Stimulated activated CD8-positive, alpha-beta memory T cell treated with anti-CD3 and anti-CD28 coated beads, Interleukin-2, amount 100 ng/mL, for 48 hours (primary cell): ENCODE measurements at places on chromosomes 4 and X.

GRCh38 chrX:23451266-23451665, 116.6 kb downstream of the PTCHD1 start:
- DNase-seq, result no peak

DNA sequence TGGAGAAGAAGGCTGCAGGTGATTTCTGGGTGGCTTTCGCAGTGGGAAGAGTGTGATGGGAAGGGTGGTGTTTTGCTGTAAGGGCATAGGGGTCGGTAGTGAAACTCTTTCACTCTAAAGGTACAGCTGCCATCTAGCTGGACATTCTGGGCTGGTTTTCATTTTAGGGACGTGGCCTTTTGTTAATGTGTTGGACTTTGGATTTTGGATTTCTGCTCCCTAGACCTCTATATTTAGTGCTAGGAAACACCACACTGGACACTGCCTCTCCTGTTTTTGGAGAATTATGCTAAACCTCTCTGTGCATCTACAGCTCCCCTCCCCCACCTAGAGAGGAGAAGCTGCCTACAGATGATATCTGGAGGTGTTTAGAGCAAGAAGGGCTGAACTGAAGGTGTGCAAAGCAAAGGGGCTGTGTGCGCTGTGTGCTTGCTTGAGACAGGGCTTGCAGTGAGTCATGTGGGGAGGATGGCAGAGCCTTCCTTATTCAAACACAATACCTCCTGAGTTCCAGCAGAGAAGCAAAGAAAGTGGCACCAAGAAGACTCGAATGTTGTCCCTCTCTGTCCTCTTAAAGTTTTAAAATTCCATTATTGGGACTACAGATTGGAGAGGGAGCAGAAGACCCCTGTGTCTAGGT, 47.9 kb downstream of the STARD8 start:
- DNase-seq, result no peak

- no peak for DNase-seq
These were observed 222.7 kb upstream of the VCX3A start for GRCh38 chrX:6757631-6758030.

- DNase-seq, result no peak
These were observed 22.1 kb downstream of the EPGN start for GRCh38 chr4:74330295-74330750.

DNA sequence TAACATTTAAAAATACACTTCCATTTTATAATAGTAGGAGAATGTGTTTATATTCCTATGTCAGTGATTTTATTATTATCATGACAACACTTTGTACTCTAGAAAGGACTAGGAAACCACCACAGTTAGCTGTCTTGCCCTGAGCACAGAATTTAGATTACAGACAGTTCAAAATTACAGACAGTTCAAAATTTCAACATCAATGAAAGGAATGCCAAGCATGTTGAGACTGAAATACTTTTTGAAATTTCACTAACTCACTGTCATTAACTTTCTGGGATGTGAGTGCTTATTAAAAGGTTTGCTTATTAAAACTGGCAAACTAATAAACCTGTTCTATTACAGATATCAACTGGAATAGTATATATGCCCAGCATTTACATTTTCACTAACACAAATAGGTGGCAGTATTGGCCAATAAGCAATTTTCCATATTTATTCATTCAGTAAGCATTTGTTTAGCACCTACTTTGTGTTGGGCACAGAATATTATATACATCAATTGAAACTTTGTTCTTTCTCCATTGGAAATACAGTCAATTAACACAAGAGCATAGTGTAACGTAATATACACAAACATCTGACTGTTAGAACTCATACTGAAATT, 179.4 kb downstream of the FBXW7 start:
- no peak for DNase-seq

DNA sequence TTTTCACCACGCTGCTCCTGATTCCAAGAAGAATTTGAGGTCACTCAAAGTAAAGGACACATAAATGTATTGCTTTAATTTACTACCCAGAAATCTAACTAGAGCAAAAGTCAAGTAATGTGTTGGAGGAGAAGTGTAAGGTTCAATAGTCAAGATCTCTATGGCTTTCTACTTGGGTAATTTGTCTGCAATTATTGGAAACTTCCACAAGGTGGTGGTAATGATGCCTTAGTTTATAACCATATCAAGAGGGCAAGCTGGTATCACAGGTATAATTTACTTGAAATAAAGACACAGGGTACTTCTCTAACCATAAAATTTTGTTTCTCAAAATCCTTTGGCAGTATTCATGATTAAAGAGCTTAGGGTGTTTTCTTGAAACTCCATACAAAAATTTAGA, 10.2 kb upstream of the GRIA3 start:
- no peak for DNase-seq
